ENCODE measurements at places on chromosomes 4 and X.

DNA sequence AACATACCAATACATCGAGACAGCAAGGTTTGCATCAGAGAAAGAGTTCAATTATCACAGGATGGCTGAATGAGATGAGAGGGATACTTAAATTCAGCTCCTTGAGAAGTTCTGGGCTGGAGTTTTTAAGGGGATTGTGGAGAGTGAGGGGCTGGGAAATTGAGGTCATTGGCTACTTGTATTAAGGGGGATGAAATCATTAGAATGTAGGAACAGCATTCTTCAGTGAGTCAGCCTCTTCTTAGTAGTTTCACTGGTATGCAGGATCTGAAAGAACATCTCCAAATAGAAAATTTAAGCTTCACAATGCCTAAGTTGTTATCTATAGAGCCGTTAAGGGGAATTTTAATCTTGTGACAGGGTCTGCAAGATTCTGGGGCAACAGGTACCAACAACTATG is 211.6 kb upstream of the TAPT1 start:
- DNase-seq, result no peak

DNA sequence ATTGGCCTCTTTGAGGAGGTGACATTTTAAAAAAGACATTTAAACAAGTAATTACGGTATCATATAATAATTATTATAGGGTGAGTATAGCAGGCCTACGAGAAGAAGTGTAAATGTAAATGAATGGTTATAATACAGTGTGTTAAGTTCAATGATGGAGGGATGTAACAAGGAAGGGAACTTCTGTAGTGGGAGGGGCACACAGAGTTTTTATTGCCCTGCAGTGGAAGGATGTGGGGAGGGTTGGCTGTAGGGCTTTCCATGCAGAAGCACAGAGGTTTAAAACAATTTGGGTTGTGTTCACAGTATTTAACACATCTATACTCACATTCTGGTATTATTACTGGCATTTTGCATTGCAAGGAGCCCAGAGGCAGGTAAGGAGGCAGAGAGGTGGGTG is 41.1 kb downstream of the AFF1 start:
- DNase-seq, result no peak

GRCh38 chr4:6331018-6331417 is 61.4 kb downstream of the WFS1 start:
- no peak for DNase-seq

GRCh38 chr4:154551872-154552686 is 1.9 kb upstream of the PLRG1 start:
- peak; percentile 53 for DNase-seq

- DNase-seq, result no peak
Observed at GRCh38 chr4:140819610-140820009, 63.4 kb upstream of the TBC1D9 start.

DNA sequence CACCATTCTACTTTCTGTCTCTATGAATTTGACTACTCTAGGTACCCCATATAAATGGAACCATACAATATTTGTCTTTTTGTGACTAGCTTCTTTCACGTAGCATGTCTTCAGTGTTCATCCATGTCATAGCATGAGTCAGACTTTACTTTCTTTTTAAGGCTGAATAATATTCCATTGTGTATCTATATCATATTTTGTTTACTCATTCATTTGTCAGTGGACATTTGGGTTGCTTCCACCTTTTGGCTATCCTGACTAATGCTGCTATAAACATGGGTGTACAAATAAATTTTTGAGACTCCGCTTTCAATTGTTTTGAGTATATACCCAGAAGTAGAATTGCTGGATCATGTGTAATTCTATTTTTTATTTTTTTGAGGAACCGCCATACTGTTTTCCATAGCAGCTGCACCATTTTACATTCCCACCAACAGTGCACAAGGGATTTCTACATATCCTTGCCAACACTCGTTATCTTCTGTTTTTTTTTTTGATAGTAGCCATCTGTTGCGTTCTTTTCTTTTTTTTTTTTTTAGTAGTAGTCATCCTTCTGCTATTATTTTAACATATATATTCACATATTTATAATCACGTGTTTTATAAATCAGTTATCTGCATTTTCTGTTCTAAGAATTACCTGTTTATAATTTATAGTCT is 158.0 kb upstream of the MED14 start:
- DNase-seq, result no peak

- DNase-seq, result no peak
Observed at GRCh38 chrX:45769761-45770582, 569.3 kb upstream of the DIPK2B start.

DNA sequence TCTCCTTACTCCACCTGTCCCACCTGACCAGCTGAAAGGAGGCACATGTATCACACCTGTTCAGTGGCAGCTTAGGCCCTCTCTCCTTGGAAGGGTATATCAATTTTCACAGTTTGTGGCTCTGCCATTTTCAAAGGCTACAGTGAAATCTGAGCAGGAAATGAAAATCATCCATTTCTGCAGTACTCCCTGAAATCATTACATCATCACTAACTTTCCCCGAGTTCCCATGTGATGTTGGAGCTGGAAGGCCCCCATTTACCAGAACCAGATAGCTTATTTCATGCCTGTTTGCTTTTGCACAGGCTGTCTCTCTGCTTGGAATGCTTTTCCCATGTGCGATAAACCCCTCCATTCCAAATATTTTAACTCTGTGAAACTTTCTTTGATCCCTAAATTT is 31.0 kb upstream of the STX18 start:
- DNase-seq, result no peak

DNA sequence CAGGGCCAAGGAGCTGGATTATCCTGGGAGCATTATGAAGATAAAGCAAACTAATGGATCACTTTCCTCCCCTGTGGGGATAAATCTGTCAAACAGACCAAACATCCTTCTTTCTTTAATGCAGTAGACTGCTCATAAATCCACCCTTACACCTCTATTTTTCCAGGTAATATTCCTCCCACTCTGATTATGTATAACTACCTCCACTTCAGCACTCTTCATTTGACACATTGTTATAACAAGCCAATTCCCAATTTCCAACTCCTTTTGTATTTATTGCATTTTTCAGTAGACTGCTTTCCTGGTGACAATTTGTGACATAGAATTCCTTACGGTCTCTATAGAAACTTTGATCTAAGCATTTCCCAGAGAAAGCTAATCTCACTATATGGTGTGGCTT is 115.0 kb upstream of the PRKG2 start:
- no peak for DNase-seq

- DNase-seq, result no peak
Observed at GRCh38 chrX:12988797-12989196, 13.9 kb downstream of the TMSB4X start.

DNA sequence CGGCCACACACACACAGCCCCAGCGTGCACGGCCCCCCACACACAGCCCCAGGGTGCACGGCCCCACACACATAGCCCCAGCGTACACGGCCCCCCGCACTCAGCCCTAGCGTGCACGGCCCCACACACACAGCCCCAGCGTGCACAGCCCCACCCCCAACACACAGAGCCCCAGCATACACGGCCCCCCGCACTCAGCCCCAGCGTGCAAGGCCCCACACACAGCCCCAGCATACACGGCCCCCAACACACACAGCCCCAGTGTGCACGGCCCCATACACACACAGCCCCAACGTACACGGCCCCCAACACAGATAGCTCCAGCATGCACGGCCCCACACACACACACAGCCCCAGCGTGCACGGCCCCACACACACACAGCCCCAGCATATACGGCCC is 17.6 kb downstream of the GAK start:
- DNase-seq, result no peak

- DNase-seq, result no peak
Observed at GRCh38 chr4:102474736-102475504, 26.2 kb upstream of the NFKB1 start.

GRCh38 chrX:48689208-48689920 is 5.8 kb downstream of the WAS start:
- DNase-seq, result no peak

GRCh38 chrX:112840382-112841113 is at the start of gene AMOT:
Gene AMOT, minus strand, starts transcription at chrX:112840831. Its CDS starts 17,705 bp downstream, at chrX:112823126.
- peak; percentile 63 for DNase-seq

DNA sequence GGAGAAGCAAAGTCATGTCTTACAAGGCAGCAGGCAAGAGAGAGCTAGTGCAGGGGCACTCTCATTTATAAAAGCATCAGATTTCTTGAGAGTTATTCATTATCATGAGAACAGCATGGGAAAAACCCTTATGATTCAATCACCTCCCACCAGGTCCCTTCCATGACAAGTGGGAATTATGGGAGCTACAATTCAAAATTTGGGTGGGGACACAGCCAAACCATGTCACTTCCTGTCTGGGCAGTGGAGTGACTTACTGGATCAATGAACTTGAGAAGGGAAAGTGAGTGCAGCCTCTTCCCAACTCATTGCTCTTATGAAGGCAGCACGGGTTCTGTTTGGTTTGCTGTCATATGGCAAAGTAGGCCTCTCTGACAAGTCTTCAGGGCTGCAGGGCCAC is 261.8 kb upstream of the TAPT1 start:
- no peak for DNase-seq

GRCh38 chr4:3382251-3382650 is 59.5 kb upstream of the HGFAC start:
- DNase-seq, result no peak

GRCh38 chr4:38904090-38904666 is 36.6 kb downstream of the FAM114A1 start:
- no peak for DNase-seq

- no peak for DNase-seq
Observed at GRCh38 chrX:143455046-143455445, 62.2 kb downstream of the SPANXN3 start.

- no peak for DNase-seq
Observed at GRCh38 chrX:53263597-53264094, 17.7 kb downstream of the IQSEC2 start.

GRCh38 chr4:72094059-72094797 is 62.4 kb downstream of the NPFFR2 start:
- no peak for DNase-seq

- DNase-seq, result no peak
Observed at GRCh38 chr4:53013873-53014775, 152.0 kb downstream of the RASL11B start.

GRCh38 chr4:44817930-44818329 is 91.6 kb upstream of the GNPDA2 start:
- no peak for DNase-seq

GRCh38 chr4:99205153-99205979 is 13.7 kb downstream of the ADH6 start:
- DNase-seq, result no peak

DNA sequence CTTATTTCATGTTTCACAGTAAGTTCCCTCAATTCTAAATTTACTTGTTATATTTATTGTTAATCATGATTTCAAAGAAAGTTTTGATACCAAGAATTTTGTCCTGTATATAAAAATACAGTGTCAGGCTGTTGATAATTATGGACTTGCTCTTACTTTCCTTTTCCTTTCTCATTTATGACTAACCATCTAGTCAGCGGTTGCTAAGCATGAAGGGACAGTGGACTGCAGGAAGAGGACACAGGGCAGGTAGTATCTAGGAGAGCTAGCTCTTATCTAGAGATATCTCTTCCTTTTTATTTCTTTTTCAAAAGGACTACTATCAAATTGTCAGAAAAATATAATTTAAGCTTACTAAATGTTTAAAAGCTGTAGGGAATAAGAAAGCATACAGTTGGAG is 1.6 kb downstream of the OPRPN start:
- DNase-seq, result no peak

GRCh38 chr4:130395871-130396270 is 1299.9 kb downstream of the C4orf33 start:
- DNase-seq, result no peak

- no peak for DNase-seq
Observed at GRCh38 chr4:244471-244870, 60.8 kb downstream of the ZNF732 start.

GRCh38 chrX:24085101-24085500 is 30.3 kb downstream of the EIF2S3 start:
- no peak for DNase-seq

- no peak for DNase-seq
Observed at GRCh38 chr4:137678796-137679195, 146.5 kb upstream of the PCDH18 start.

- DNase-seq, result no peak
Observed at GRCh38 chr4:109065006-109065405, 237.5 kb downstream of the COL25A1 start.

DNA sequence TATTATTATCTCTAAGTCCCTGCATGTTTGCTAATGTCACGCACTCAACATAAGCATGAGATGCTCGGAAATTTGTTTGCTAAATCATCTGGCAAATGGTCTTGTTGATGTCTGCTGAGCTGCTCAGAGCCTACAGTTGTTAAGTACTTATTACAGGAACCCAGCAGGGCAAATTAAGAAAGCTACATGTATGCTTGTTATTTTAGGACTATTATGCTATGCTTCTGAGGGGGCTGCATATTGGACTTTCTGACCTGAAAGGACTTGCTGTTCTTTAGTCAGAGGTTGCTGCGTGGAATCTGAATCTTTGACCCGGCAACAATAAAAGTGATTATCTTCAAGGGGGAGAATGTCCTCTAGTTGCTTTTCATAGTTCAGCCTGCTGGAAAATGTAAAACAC is 36.3 kb upstream of the TENM3 start:
- DNase-seq, result no peak

DNA sequence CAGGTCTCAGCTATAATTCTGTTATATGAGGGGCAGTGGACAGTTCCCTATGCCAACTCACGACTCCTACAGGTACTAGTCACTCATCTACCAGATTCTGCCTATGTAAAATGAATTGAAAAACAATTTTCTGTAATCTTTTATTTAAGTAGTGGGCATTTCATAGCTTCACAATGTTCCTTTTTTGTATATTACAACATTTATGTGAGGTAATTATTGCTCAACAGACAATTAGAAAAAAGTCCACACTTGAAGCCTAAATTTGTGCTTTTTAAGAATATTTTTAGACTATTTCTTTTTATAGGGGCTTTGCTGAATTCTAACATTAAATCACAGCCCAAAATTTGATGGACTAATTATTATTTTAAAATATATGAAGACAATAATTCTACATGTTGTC is 20.4 kb downstream of the EREG start:
- no peak for DNase-seq

- DNase-seq, result no peak
Observed at GRCh38 chrX:74187211-74187610, 116.8 kb upstream of the ZCCHC13 start.

DNA sequence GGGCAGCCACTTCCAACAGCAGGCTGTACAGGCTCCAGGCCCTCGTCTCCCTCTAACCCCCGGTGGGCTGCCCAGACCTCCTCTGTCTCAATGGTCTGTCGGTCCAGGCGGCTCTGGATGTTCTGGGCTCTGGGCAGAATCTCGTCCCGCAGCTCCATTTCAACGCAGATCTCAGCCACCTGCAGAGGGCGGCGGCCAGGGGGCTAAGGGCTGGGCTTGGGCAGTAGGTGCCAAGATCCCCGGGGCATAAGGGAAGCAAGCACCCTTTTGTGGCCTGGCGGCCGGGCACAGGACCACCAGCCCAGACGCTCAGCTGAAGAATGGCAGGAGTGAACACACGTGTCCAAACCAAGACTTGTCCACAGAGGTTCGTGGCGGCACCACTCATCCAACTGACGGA is 9.2 kb downstream of the AVPR2 start:
- DNase-seq, result no peak

- no peak for DNase-seq
Observed at GRCh38 chrX:155666741-155667140, 54.0 kb upstream of the TMLHE start.

Data from T-helper 2 cell (primary cell).